ENCODE measurements at places on chromosomes 12 and 14.

- DNase-seq = no peak
These were observed 83.9 kb downstream of the KNTC1 start for GRCh38 chr12:122610911-122611310.

- no peak for DNase-seq
These were observed 205.9 kb upstream of the PELI2 start for GRCh38 chr14:55912344-55912743.

DNA sequence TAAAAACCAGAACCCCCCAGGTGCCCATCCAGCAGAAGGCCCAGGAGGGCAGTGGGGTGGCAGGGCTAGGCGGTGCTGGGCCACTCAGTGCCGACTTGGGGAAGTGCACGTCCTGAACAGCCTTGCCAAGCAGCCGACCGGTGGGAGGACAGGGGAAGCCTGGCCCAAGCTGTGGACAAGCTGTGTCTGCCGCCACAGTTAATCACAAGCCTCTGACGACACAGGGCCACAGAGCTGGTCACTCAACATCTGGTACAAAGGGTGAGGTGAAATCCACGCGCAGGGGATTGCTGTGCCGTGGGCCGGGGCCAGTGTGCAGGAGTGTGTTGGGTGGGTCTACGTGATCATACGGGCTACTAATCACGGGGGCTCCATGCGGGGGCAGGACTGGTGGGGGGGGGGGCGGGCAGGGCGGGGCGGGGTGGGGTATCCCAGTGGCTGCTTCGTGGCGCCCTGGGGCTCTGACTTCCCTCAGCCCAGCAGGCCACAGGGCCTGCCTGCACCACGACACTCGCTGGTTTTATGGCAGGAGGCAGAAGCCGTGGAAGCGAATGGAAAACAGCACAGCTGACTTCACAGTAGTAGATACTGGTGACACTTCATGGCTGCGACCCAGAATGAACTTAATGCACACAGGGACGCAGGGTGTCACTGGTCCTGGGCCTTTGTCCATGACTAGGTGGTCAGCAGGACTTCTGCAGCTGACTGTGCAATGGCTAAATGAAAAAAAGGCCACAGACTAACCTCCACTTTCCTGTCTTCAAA lies 10.2 kb downstream of the AMN start:
- no peak for DNase-seq

GRCh38 chr12:19945559-19946435 lies 422.5 kb upstream of the PDE3A start:
- DNase-seq = no peak

DNA sequence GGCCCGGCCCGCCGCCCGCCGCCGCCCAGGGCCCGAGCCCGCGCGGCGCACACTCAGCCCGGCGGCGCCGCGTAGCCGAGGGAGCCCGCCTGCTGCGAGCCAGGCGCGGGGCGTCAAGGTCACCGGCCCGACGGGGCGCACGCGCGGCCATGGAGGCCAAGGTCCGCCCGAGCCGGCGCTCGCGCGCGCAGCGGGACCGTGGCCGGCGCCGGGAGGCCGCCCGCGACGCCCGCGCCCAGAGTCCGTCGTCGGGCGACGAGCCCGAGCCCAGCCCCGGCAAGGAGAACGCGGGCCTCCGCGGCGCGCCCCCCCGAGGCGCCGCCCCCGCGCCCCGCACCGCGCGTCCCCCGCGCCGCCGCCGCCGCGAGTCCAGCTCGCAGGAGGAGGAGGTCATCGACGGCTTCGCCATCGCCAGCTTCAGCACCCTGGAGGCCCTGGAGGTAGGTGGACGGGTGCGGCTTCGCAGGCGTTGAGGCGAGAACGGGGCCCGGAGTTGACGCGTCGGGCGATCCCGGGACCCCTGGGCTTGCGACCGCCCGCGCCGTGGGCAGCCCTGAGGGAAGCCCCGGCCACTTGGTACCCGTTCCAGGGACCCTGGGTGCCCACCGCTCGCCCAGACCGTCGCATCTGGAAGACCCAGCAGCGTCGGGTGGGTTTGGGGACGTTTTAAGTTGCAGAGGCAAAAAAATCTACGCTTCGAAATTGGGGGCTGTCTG lies 629 bp downstream of the FBRSL1 start:
- no peak for DNase-seq

GRCh38 chr14:20799456-20799891 lies 3.2 kb downstream of the RNASE1 start:
- no peak for DNase-seq

GRCh38 chr14:98888927-98889835 lies 382.8 kb downstream of the BCL11B start:
- no peak for DNase-seq

DNA sequence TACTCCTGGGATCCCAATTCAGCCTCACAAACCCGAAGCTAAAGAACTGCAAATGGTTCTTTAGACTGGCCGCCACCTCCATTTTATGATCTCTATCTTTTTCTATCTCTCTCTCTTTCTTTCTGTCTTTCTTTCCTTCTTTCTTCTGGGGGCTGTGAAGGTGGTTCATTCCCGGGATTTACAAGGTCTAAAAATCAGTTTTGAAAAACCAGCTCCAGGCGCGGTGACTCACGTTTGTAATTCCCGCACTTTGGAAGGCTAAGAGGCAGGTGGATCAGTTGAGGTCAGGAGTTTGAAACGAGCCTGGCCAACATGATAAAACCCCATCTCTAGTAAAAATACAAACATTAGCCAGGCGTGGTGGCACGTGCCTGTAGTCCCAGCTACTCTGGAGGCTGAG lies 67.2 kb upstream of the VASH1 start:
- DNase-seq = no peak

DNA sequence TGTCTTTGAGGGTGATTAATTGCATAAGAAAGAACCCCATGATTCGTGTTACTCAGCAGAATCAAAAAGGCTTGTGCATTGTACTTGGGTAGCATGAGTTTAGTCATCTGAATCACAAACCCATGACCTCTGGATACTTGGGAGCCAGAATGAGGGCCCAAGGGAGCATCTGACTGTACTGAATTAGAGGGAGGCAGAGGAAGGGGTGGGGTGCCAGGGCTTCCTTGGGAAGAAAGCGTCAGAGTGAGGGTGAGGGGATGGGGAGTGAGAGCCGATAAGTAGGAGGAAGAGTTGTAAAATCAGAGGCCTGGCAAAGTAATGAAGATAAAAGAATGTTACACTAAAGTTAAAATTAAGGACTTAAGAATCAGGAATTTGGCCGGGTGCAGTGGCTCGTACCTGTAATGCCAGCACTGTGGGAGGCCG lies 29.8 kb downstream of the GPRC5D start:
- no peak for DNase-seq

GRCh38 chr14:90253826-90254225 lies 2.5 kb upstream of the PSMC1 start:
- no peak for DNase-seq

DNA sequence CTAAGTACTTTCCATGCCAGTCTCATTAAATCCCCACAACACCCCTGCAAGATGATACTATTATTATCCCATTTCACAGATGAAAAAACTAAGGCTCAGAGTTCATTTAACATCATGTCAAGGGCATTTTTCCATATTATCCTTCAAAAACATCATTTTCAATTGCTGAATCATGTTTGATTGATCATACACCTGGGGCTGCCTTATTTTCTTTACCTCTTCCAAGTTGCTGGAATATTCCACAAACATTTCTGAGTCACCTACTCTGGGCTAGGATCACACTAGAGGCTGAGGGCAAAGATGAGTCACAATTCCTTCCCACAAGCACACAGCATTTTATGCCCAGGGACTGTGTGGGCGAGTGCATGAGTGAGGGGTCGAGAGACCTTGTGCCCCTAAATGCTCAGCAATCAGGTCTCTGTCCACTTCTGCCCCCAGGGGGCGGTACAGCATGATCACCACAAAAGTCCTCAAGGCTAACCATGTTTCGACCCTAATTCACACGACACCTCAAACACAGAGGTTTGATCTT lies 14.1 kb upstream of the TMEM119 start:
- peak; percentile 59 for DNase-seq

GRCh38 chr12:115946092-115946491 lies 331.4 kb downstream of the MED13L start:
- DNase-seq = no peak

DNA sequence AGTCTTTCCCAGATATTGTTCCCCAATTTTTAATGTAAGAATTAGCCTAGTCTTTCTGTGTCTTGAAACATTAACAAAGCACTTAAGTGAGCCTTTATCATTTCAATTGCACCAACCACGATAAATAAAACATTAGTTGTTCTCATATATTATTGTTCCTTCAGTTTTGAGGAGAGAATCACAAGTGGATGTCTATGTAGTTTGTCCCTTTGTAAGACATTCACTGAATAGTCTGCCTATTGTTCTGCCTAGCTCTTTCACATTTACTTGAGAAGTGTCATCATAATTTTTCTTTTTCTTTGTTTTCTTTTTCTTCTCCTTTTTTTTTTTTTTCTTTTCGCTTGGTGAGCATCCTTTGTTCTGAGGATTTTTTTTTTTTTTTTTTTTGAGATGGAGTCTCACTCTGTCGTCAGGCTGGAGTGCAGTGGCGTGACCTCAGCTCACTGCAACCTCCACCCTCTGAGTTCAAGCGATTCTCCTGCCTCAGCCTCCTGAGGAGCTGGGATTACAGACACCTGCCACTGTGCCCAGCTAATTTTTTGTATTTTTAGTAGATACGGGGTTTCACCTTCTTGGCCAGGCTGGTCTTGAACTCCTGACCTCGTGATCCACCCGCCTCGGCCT lies 129.7 kb downstream of the SYT1 start:
- no peak for DNase-seq

- DNase-seq = no peak
These were observed 37.2 kb downstream of the BTBD7 start for GRCh38 chr14:93295541-93296220.

DNA sequence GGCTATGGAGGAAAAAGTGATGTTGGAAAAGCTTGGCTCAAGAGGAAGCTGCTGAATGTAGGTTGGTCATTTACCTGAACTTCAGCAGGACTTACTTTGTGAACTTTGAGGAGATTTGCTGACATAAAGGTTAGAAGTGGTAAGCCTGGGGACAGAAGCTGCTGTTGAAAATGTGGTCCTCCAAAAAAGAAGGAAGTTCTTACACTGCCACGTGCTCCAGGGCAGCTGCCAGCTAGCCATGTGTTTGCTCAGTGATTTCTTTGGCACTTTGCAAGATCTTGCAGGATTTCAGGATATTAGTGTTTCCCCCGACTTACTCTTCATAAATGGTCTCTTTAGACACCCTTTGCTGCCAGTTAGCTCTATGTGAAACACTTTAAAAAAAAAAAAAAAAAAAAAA lies 14.8 kb upstream of the DYRK2 start:
- DNase-seq = no peak

- no peak for DNase-seq
These were observed 365.6 kb upstream of the TMPO start for GRCh38 chr12:98149691-98150210.

DNA sequence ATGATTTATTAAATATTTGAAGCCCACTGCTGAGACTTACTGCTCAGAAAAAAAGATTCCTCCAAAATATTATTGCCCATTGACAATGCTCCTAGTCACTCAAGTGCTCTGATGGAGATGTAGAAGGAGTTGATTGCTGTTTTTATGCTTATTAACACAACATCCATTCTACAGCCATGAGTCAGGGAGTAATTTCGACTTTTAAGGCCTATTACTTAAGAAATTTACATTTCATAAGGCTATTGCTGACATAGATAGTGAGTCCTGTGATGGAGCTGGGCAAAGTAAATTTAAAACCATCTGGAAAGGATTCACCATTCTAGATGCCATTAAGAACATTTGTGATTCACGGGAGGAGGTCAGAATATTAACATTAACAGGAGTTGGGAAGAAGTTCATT lies 5.2 kb downstream of the KCNJ8 start:
- no peak for DNase-seq

GRCh38 chr14:25197885-25198284 lies 147.9 kb upstream of the STXBP6 start:
- DNase-seq = no peak

DNA sequence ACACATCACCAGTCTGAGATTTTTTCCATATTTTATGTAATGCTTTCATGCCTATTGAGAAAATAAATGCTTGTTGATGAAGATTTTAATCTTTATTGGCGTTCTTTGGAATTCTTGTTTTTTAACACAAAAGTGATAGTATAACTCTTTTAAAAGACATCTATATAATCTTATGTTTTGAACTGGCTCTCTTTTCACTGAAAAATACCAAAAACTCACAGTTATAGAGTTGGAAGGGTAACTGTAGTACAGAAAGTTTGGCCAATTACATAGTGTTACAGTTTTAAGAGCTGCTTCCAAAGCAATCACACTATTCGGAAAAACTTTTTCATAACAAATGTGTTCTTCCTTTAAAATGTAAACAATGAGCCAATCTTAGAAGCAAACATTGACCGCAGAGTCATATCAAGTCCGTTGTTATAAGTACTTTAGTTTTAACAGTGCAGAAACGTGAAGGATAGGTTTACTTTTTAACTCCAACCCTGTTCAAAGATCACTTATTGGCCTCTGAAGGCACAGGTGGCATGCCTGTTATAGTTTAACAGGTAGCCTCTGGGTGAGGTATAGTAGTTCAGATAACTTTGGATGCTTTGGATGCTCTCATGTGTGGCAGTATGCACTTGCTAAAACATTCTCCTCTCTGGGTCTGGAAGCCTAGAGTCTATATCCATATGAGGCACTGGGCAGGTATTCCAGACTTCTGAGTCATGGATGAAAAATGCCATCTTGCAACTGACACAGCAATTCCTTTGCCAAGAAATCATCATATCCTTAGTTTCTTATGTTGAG lies 12.1 kb upstream of the NTN4 start:
- DNase-seq = no peak

DNA sequence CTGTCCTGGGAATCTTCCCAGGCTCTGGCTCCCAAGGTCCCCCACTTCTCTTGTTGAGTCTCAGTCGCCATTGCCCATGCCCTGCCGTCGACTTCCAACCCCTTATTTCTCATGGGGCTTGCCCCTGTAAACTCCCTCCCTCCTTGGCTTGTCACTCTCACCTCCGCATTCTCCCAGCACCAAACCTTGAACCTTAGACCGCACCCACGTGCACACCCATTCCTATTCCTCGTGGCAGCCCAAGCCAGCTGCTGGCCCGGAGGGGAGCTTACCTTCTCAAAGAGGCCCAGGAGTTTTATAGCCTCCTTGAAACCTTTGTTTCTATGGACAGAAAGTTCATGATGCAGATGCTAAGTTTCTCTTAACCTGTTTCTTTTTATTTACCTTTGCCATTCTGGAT lies 4.6 kb downstream of the JDP2 start:
- DNase-seq = no peak

DNA sequence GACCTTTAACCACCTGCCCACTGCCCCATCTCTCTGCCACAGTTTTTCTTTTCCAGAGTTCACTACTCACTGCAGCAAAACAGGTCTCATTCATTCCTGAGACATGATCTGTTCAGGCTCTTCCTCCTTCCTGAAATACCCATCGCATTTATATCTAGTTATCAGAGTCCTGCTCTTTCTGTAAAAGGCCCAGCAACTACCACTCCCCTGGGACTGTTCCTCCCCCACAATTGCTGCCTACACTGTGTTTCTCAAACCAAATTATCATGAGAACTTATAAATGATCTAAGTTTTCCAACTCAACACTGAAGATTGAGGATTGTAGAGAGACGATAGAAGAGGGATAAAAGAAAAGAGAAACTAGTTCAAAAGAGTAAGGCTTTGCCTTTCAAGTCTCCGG lies 40.8 kb upstream of the EPS8 start:
- no peak for DNase-seq
